ENCODE measurements at places on chromosomes 4 and X.
A peak's percentile ranks its signal among the peaks of the same experiment; 100 is the strongest.

- DNase-seq, result no peak
Observed at GRCh38 chrX:97858592-97858991, 974.9 kb downstream of the RPA4 start.

DNA sequence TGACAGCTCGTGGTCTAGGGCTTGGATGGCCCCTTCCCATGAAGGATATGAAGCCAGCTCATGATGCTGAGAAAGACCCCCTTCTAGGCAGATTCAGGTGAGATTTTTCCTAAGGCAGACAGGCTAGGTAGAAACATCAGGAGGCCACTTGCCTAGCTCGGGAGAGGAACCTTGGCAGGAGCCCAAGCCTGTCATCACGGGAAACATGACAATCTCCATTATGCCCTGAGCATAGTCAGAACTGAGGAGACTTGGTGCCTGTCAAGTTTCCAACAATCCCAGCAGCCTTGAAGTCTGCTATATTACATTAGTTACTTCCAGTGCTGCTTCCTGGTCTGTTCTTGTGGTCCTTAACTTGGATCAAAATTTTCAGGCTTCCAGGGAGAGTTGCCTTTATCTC, 18.7 kb upstream of the WDR1 start:
- DNase-seq, result no peak

DNA sequence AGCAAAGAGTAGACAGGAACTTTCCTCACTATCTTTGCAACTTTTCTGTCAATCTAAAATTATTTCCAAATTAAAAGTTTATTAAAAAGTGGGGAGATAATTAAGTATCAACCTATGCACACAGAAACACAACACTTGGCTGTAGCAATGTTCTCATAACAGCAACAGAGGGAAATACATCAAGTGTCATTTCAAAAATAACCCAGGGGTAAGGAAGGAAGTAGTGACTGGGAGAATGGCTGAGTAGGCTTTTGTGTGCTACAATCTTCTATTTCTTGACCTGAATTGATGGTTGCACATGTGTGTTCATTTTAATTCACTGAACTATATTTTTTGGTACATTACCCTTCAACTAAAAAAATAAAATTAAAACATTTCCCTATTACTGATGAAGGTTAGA, 67.5 kb downstream of the ABCG2 start:
- no peak for DNase-seq

- no peak for DNase-seq
Observed at GRCh38 chr4:104217526-104217925, 277.2 kb downstream of the CXXC4 start.

DNA sequence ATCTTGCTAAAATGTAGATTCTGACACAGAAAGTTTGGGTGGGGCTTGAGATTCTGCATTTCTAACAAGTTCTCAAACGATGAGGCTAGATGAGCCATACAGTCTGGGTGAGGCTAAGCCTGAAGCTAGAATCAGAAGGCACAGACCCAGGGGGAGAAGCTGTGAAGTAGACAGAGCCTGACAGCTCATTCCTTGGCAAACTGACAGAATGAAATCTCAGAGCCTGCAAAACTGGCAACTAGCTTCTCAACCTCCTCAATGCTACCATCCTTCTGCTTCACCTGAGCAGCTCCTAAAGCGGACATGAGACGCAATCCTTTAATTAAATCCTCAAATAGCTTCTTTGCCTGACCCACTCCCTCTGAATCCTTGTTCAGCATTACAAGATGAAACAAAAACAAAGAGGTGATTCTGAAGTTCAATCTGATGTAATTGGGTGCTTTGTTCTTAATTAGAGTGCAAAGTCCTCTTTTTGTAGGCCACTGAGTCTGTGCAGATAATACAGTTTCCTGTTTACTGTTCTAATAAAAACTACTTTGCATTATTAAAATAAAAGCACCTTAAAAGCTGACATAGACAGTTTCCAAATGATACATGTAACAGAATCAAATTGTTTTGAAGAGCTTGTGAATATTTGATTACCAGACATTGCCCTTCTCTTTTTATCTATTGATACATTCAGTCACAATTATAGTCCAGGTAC, 71.0 kb upstream of the BMP2K start:
- peak; percentile 64 for DNase-seq

- DNase-seq, result no peak
Observed at GRCh38 chr4:25844961-25845712, 17.7 kb downstream of the SEL1L3 start.

GRCh38 chr4:121510341-121510874, 129.6 kb upstream of the QRFPR start:
- no peak for DNase-seq

DNA sequence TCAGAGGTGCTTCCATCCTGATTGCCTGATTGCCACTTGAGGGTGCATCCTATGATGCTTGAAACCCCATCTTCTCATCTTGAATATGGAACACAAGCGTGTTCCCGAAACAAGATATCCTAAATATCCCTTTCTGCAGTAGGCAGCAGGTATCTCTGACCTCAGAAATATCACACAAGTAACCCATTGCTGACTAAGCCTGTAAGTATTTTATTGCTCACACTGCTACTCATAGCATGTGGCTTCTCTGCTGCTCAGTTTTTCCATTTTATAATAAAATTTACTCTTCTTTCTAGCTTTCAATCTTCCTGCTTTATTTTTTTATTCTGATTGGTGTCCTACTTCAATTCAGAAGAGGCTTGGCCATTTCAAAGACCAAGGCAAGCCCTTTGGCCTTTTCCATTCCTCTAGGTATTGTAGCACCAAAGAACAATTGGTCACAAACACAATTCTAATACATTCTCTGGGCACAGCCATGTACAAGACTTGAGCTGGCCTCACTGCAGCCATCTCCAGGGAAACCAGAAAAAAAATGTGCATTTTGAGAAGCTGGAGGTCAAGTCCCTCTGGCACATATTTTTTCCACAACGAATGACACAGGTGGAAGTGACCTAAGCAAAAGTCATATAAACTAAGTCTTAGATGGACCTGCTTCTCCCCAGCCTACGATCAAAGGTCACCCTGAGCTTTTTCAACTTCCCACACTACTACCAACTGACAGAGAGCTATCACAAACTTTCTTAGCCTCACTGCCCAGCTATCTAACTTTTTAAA, 107.0 kb downstream of the OR13H1 start:
- no peak for DNase-seq

DNA sequence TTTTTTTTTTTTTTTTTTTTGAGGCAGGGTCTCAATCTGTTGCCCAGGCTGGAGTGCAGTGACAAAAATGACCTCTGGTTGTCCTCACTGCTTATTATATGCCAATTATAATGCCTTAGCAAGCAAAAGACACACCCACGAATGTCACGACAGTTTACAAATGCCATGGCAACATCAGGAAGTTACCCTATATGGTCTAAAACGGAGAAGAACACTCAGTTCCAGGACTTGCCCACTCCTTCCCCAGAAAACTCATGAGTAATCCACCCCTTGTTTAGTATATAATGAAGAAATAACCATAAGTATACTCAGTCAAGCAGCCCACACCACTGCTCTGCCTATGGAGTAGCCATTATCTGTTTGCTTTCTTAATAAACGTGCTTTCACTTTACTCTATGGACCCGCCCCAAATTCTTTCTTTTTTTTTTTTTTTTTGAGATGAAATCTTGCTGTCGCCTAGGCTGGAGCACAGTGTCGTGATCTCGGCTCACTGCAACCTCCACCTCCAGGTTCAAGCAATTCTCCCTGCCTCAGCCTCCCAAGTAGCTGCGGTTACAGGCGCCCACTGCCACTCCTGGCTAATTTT, 106.2 kb downstream of the SMIM20 start:
- DNase-seq, result peak; percentile 93

- DNase-seq, result peak; percentile 60
Observed at GRCh38 chrX:97636473-97637140, 752.9 kb downstream of the RPA4 start.

DNA sequence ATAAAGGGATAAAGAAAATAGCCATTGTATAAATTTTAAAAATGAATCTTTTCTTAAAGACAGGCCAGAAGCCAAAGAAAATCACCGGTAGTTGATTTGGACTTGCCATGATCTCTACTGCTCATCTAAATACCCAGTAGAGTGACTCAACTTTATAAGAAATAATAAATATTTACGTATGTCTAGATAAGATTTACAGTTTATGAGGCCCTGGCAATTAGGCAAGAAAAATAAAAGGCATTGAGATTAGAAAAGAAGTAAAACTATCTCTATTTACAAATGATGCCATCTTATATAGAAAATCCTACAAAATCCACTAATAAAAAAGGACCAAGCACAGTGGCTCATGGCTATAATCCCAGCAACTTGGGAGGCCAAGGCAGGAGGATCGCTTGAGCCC, 765.5 kb upstream of the HTR2C start:
- DNase-seq, result no peak

GRCh38 chr4:150402871-150403272, 179.1 kb upstream of the MAB21L2 start:
- peak; percentile 69 for DNase-seq

DNA sequence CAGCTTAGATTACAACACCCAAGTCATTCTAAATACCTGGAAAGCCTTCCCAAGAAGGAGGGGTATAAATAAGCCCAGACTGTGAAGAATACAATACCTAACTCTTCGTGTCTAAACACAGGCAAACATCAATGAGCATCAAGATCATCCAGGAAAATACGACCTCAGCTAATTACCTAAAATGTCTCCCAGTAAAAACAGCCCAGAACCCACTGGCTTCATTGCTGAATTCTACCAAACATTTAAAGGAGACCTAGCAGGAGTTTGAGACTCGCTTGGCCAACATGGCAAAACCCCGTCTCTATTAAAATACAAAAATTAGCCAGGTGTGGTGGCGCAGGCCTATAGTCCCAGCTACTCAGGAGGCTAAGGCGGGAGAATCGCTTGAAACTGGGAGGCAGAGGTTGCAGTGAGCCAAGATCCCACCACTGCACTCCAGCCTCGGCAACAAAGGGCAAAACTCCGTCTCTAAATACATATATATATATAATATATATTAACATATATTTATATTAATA, 19.1 kb upstream of the HSFX4 start:
- no peak for DNase-seq

DNA sequence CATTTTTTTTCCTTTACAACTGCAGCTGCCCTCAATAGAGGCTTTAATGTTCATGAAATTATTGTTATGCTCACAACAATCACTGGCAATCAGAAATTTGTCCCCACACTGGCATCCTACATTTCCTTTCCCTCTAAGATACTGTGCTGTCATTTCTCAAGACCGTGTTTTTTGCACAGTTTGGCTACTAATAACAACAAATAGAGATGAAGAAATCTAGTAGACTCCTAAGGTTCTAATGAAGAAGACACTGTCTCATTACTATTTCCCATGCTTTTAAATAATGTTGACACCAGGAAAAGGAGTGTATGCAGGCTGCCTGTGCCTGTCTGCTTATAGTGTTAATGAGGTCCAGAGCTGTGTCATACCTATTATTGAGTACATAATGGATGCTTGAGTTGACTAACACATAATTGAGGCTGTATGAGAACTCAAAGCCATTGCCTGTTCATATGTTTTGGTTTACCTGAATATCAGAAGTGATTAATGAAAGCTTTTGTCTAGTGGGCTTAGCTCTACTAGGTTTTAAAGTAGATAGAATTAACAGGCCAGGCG, 1.5 kb upstream of the EIF4E start:
- DNase-seq, result no peak

- no peak for DNase-seq
Observed at GRCh38 chrX:110836451-110836850, 40.8 kb upstream of the CHRDL1 start.

- DNase-seq, result no peak
Observed at GRCh38 chrX:128781506-128781905, 729.3 kb upstream of the ACTRT1 start.

- no peak for DNase-seq
Observed at GRCh38 chr4:16817286-16817685, 81.2 kb downstream of the LDB2 start.

DNA sequence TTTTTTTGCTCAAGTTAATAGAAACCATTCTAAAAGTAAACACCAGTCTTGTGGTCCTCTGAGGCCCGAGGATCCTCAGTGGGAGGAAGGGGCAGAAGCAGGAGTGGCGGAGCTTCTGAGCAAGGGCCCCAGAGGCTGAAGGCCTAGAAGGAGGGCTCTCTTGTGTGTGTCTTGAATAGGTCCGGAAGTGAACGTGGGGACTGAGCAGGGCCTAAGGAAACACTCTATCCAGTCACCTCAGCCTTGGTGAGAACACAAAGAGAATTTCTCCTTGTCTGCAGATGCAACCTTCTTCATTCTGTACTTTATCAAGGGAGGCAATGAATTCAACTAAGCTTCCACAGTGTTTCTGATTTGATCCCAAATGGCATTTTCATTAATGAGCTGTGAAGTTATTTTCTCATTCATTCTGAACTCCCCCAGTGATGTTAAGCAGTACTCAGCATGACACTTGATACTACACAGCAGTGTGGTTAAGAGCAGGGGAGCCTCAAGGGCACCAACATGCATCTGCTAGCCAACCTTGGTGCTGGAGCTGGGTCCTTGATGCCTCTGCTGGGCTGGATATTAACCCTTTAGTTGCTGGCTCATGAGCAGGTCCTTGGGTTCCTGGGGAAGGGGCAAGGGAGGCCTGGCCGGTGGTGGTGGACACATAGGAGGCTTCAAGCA, 64.7 kb downstream of the RBM47 start:
- peak; percentile 94 for DNase-seq

- DNase-seq, result no peak
Observed at GRCh38 chrX:100750883-100751282, 19.0 kb upstream of the SYTL4 start.

Measured in amniotic epithelial cell (primary cell).